ENCODE measurements at places on chromosomes 7 and 10. TPM values are rescaled to one million over a fixed set of nuclear protein-coding genes. Genes with fewer than 3 reads are reported as not detected.

DNA sequence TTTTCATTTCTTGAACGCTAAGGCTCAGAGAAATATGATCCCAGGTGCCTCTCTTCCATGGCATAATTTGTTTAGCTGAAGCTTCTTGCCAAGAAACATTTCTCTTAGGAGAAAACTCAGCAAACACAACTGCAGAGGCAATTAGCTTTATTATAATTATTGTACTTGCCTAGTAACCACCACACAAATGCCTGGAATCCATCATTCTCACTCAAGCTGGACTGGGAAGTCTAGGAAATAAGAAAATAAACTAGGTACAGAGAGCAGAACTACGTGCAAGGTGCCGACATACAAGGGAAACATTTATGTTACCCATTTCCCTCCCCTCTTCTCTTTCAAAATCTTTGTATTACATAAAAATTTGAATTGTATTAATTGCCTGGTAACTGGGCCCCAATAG is 15.1 kb downstream of the SLC35B4 start:
- DNase-seq, result no peak

GRCh38 chr7:122584676-122585251 is 114.2 kb downstream of the RNF133 start:
- DNase-seq, result no peak

- no peak for DNase-seq
Measured at GRCh38 chr10:11063856-11064255, 46.2 kb downstream of the CELF2 start.

DNA sequence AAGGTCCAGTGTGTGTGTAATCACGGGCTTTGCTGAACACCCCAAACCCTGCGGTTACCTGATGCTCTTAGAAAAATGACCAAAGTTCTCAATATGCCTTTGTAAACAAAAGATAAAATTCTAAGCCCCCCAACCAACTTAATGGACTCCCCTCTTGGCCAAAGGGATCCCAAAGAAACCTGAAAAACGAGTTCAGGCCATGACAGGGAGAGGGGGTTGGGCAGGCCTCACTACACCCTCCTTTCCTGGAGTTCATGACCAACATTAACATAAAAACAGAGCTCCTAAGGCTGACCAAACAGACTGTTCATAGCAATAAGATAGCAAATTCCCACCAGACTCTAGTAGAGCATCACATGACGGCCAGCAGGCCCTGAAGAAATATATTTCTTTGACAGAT is 3.0 kb upstream of the VIPR2 start:
- no peak for DNase-seq

GRCh38 chr7:47420122-47420780 is 161.7 kb downstream of the TNS3 start:
- DNase-seq, result no peak

DNA sequence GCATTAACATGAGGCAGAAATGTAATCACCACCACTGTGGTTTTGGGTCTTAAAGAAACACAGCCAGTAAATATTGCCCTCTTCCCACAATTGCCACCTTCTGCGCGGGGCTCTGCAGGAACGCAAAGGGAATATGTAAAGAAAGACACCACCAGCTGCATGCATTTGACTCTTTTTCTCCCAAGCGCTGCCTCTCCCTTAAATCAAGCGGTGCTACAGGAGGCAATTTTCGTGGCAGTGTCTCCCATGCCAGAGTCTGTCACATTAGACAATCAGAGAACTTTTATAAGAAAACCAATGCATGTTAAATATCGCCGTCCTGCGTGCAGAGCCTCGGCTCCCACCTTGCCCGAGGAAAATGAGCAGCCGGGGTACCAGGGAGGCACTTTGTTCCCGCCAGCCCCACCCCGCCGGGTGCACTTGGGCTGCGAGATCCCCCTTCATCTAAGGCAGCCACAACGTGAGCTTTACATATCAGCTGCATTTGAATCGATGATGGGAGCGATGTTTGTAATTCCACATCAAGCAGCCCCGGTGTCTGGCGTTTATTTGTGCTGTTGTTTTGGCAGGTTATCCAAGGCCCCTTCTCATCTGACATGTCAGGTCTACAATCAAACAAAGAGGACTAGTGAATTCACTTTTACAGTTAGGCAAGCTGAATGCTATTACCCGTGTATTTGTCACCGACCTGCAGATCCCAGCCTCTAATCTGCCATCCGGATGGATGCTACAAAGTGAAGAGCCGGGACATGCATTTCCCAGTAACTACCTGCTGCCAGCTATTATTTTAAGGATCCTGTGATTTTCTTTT is 72.3 kb upstream of the MGMT start:
- no peak for DNase-seq

- DNase-seq, result no peak
Measured at GRCh38 chr7:102152672-102153598, 133.7 kb upstream of the SH2B2 start.

The BTBD16 gene
- 1.5 TPM for total RNA-seq

The GDF2 gene
- 7.2 TPM for total RNA-seq
